Cerebellar nuclear complex (tissue), 1 donor: ENCODE measurements at places on chromosomes 13 and 19.

- DNase-seq: no peak
These were observed 485.3 kb downstream of the UQCRFS1 start for GRCh38 chr19:28727480-28728159.

DNA sequence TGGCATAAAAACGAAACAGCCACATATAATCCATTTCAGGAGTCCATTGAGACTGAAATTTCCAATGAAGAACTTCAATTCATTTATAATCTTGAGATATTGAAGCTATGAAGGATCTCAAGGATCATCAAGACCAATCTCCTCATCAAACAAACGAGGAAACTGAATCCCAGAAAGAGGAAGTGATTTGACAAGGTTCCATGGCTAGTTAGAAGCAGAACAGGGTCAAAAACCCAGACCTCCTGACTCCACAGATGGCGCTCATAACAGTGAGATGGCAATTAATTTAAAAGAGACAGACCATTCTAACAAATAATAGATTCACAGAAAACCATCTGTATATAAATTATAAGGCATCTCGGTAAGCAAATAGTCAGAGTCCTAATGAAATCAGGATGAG is 229.7 kb downstream of the KCTD12 start:
- no peak for DNase-seq

DNA sequence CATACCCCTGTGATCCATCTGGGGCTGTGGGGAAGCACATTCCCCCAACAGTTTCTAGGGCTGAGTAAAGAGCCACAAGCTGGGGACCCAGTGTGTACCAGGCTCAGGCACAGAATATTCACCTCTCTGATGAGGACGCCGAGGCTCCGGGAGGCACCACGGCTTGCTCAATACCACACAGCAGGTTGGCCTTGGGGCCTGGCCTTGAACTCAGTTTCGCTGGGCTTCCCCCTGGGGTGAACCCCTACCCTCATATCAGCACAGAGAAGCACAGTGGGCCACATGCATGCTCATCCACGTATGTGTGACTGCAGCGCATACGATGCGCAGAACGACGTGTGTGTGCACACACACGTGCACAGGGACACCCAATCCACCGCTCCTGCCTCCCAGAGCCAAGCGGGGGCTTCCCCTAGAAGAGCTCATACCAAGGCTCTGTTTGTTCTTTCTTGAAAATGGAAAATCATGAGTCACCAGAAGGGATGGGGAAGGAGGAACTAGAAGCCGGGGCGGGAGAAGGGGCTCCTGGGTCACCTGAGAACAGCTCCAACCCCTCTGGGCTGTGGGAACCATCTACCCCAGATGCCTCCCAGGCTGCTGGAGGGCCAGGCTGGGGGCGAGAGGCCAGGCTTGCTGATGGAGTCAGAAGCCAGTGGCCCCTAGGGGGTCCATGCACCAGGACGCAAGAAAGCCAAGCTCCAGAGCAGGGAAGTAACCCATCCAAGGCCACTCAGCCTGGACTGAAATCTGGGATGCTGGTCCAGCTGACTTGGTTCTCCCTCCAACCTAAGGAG is 4.9 kb upstream of the PDE4C start:
- no peak for DNase-seq

- no peak for DNase-seq
These were observed 2.9 kb downstream of the KLK15 start for GRCh38 chr19:50830266-50831025.

DNA sequence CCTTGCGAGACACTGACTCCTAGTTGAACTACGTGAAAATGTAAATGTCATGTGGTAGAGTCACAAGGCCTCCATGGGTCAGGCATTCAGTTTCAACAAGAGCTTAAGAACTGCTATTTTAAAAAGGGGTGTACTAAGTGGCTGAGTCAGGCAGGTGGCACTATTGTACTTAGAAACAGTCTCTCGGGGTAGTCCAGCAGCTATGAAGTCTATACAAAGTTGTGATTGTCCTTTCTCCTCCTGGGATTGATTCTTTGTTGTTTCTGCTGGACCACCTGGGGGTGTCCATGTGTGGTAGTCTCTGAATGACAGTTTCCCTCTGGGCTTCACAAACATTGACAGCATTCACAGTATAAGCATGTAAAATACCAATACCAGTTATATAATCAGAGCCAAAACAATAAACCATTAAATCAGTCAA is 33.0 kb downstream of the UGGT2 start:
- DNase-seq: no peak

DNA sequence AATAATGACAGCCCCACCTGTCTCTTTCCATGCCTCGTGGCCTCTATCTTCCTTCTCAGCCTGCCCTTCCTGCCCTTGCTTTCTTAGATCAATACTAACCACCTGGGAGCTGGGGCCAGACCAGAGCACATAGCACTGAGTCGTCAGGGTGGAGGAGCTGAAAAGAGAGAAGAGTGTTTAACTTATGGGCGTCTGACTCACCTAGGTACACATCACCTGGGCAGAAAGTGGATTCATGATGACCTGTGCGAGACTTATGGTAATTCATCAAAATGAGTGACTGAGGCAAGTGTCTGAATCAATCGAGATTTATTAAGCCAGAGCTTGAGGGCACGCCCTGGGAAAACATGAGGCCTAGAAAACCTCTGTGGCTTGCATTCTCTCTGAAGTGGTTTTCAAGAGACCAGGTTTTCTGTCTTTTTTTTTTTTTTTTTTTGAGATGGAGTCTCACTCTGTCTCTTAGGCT is 19.2 kb downstream of the CEACAM6 start:
- DNase-seq: no peak

- DNase-seq: no peak
These were observed 336.0 kb downstream of the TBC1D4 start for GRCh38 chr13:75145927-75146326.

- DNase-seq: no peak
These were observed 519.6 kb downstream of the KLF5 start for GRCh38 chr13:73578251-73578875.

DNA sequence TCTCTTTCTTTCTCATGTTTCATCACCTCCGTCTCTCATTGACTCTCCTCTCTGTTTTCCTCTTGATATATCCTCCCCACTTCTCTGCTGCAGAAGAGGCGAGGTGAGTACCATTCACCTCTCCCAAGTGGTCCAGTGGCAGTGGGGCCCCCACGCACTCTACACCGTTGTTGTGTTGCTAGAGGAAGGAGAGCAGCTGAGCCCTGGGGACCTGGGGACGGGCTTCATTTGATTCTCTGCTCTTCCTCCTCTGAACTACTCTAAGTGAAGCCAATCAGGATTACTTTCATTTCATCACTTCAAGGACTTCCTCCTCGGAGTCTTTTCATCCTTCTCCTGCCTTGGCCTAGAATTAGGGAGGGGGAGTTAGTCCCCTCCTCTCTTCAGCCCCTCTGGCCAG is 64.6 kb downstream of the CCNE1 start:
- DNase-seq: no peak

DNA sequence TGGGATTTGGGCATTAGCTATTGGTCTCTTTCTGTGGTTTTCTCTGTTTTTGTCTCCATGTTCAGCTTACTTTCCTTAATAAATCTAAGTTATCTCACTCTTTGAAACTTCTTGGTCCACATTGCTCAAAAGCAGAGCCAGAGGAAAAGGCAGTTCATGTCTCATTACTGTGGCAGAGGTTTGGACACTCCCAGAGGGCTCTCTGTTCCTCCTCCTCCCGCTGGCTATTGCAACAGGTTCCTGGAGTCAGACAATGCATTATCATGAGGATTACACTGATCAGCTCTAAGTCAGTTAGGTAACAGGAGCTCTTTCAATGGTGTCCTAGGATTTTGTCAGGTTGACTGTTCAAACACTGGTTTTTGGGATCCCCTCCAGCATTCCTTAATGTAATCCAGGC is 298.8 kb downstream of the NDFIP2 start:
- no peak for DNase-seq

DNA sequence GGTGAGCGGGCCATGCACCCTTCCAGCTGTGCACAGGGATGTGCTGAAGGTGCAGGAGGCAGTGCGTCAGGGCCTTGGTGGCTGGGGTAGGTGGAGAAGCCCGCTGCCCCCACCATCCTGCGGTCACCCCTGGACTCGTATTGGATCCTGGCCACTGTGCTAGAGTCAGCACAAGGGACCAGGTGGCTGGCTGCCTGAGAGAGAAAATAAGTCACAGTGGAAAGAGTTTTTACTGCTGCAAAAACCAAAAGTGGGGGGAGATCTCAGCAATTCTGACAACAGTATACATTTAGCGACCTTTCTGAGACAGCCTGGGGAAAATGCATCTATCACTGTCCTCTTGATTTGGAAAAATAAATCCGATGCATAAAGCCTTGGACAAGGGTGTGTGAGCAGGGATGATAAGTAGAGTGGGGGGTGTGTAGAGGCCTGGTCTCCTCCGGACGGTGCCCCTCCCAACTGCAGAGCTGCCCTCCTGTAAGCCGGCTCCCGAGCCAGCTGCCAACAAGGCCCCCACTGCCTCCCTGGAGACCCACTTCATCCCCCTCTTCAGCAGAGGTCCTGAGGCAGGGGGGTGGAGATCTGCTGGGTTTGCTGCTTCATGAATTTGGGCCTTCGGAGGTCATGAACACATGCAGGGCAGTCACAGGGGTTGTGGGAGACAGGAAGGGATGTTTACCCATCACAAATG is 84.2 kb downstream of the SLC7A1 start:
- DNase-seq: no peak

DNA sequence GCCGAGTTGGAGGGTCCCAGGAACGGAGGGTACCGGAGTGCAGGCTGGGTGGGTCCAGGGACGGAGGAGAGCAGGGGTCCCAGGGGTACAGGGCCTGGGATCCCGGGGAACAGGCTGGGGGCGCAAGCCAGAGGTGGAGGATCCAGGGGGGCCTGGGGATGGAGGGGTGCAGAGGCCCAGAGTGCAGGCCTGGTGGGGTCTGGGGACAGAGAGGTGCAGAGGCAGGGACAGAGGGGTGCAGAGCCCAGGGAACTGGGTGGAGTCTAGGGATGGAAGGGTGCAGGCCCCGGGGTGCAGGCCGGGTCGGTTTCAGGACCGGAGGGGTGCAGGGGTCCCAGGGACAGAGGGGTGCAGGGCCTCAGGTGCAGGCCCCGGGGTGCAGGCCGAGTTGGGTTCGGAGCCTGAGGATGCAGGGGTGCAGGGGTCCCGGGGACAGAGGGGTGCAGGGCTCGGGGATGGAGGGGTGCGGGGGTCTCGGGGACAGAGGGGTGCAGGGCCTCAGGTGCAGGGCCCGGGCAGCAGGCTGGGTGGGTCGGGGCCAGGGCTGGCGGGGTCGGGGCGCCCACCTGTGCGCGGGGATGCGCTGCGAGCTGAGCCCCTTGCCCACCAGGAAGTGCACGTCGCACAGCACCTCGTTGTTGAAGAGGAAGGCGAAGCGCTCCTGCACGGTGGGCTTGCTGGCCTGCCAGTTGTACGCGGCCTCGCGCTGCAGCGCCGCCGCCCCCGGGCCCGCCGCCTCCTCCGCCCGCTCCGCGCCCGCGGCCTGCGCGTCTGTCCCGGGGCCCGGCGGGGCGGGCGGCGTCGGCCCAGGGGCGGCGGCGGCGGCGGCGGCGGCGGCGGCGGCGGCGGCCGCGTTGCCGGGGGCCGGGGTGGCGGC is 545 bp downstream of the BTBD2 start:
- DNase-seq: no peak

DNA sequence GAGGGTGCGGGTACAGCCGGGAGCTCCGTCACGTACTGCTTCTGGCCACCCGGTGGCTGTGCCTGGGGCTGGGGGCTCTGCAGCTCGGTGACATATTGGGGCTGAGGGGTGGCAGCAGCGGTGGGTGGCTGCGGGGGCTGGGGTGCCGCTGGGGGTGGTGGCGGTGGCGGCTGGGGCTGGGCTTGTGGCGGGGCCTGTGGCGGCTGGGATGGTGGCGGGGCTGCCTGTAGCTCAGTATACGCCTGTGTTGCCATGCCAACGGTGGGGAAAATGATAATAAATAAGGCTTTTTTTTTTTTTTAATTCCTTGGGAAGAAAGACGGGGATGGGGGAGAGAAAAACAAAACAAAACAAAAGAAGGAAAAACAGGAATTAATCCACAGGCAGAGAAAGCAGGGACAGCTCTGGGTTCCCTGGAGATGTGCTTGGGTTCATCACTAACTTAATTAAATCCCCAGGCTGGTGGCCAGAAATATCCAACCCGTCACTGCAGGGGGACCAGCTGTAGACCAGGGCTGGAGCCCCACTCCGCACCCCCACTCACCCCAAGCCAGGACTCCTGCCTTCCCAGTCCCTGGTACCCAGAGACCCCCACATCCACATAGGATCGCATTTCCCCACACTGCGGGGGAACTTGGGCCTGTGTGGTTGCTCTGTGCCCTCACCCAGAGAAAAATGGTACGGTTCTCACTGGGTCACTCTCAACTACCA is 12.4 kb downstream of the RFX1 start:
- DNase-seq: no peak

DNA sequence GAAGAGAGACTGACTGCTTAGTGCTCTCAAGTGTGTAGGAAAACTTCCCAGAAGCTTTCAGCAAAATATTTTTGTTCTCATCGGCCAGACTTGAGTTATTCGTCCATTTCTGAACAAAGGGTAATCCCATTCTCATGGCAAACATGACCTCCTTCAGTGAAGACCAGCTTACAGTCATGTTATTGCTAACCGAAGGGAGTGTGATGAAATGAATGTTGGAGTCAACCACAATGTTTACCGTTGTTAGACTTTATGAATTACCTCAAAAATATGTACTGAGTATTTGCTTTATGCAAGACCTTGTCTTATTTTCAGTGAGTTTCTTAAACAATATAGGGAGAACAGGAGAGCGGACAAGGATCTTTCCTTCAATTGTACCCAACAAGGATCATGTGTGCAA is 228.6 kb downstream of the LMO7 start:
- DNase-seq: no peak

GRCh38 chr13:36549755-36550154 is 117.5 kb downstream of the CCNA1 start:
- DNase-seq: no peak

DNA sequence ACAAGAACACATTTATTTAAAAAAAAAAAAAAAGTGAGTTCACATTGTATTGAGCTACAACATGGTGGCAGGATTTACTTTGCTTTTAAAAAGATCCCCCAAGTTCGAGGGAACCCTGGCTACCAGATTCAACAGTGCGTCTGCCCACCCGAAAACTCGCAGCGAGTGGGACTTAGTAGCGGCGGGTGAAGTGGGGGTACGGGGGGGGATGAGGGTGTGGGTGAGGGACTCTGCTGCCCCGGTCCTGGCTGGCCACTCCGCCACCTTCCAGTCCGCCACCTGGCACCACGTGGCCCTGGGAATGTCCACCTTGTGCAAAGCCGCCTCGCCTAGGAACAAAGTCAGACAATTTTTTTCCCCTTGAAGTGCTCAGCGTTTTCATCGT is 19.3 kb upstream of the TINCR start:
- DNase-seq: no peak

DNA sequence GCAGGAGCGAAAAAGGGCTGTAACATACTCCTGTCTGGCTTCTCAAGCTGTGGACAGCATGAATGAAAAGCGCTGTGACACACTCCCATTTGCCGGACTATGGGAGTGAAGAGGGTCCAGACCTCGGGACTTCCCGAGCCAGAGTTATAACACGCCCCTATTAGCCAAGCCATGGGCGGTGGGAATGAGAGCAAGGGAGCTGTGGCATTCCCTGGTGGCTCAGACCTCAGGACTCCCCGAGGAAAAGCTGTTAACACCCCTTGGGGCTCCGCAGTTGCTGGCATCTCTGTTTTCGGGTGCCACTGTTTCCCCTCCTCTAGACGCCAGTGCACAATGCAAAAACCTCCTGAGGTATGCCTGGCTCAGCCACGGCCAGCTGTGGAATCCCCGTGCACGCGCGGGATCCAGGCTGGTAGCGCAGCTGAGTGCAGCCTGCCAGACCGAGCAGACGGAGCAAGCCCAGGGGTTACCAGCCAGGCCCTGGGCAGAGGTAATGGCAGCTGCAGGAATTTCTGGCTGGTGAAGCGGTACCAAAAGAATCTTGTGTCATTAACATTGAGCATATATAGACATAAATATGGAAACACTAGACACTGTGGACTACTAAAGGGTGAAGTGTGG is 1534.6 kb upstream of the PRR20A start:
- DNase-seq: no peak

- no peak for DNase-seq
These were observed 330.2 kb downstream of the KLF12 start for GRCh38 chr13:73803997-73804396.
